ENCODE measurements at places on chromosomes 5 and 9.

- DNase-seq: no peak
Measured at GRCh38 chr9:69834591-69835184, 14.1 kb downstream of the CFAP95 start.

DNA sequence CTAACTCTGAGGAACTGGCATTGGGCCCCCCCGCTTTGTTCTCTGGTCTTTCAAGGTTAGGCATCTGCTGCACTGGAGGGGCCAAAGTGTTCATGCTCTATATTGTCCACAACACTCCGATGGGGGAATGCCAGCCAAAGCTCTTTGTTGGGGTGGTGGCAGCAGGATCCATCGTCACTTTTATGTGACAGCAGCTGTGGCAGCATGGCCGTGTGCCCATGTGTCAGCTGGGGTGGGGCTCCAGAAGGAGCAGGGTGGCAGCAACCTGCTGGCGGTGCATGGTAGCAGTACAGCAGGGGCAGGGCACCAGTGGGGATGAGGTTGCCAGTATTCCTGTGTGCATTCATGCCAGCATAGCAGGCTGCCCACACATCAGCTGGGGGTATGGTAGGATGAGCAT is 28.2 kb downstream of the ITGA2 start:
- DNase-seq: no peak

GRCh38 chr5:43515678-43516048 is 715 bp upstream of the C5orf34 start:
- no peak for DNase-seq

DNA sequence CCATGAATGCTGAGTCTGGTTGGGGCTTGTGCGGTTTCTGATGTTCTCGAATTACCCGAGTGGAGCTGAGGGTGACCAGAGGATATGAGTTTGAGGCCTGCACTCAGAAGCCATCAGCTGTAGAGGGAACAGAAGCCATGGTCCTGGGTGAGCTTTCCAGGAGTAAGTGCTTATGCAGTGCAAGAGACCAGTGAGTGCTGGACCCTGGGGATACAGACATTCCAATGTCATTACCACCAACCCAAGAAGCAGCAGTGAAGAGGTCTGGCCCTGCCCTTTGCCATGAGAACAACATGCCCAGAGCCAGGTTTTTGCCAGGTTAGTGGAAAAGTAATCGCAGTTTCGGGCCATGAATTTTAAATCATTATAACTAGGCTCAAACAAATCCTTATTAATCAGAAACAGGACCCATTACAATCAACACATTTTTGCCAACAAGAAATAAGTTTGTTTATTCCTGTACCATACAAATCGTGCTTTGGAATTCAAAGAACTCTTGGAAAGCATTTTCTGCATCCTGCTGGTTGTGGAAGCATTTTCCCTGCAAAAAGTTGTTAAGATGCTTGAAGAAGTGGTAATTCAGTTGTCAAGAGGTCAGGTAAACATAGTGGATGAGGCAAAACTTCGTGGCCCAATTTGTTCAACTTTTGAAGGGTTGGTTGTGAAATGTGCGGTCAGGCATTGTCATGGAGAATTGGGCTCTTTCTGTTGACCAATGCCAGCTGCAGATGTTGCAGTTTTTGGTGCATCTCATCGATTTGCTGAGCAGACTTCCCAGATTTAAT is 154.6 kb downstream of the SYK start:
- peak; percentile 57 for DNase-seq

- no peak for DNase-seq
Measured at GRCh38 chr5:150067405-150067960, 18.9 kb downstream of the CSF1R start.

- no peak for DNase-seq
Measured at GRCh38 chr9:27195191-27195590, 86.2 kb downstream of the TEK start.

DNA sequence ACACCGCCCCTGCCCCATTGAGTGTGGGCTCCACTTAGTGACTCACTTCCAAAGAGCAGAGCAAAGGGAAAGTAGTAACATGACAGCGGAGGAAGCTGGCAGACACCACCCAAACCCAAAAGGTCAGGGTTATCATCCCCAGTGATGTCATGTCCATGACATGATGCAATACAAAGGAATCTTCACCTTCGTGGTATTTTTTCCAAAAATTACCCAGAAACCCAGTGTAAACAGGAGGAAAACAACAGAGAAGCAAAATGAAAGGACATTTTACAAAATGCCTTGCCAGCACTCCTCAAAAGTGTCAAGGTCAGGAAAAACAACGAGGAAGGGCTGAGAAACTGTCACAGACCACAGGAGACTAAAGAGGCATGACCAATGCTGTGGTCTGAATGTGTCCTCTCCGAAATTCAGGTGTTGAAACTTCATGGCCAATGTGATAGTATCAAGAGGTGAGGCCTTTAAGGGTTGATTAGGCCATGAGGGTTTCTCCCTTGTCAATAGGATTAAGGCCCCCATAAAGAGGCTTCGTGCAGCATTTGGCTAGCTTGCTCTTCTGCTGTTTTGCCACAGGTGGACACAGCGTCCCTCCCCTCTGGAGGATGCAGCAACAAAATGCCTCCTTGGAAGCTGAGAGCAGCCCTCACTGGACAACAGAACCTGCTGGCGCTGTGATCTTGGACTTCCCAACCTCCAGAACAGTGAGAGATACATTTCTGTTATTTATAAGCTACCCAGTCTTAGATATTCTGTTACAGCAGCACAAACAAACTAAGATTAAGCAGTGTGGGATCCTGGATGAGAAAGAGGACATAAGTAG is 30.5 kb upstream of the MED10 start:
- no peak for DNase-seq

DNA sequence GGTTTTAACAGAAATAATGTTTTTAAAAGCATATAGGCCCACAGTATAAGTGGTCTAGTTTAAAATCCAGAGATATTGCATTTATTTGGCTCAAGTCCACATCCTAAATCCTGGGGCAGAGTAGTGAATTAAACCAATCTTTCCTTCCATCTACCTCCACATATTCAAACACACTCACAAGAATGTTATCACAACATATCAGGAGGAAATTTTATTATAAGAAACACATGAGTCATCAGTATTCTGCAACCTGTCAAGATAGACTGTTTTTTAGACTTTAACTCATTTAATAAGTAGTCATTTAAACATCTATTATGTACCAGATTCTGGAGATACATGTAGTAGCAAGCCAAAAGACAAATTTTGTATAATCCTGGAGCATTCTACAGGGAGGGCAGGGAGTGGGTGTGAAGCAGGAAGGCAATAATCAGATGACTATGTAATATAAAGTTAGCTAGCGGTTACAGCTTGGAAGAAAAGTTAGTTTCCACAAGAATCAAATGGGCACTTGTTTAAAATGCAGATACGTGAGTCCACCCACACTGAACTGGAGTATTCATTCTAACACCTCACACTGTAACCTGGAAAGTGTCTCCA is 187.3 kb upstream of the PIK3R1 start:
- DNase-seq: peak; percentile 38

- DNase-seq: no peak
Measured at GRCh38 chr9:33306037-33306436, 15.7 kb downstream of the NFX1 start.

GRCh38 chr9:16664211-16664610 is 206.3 kb downstream of the BNC2 start:
- DNase-seq: peak; percentile 18

DNA sequence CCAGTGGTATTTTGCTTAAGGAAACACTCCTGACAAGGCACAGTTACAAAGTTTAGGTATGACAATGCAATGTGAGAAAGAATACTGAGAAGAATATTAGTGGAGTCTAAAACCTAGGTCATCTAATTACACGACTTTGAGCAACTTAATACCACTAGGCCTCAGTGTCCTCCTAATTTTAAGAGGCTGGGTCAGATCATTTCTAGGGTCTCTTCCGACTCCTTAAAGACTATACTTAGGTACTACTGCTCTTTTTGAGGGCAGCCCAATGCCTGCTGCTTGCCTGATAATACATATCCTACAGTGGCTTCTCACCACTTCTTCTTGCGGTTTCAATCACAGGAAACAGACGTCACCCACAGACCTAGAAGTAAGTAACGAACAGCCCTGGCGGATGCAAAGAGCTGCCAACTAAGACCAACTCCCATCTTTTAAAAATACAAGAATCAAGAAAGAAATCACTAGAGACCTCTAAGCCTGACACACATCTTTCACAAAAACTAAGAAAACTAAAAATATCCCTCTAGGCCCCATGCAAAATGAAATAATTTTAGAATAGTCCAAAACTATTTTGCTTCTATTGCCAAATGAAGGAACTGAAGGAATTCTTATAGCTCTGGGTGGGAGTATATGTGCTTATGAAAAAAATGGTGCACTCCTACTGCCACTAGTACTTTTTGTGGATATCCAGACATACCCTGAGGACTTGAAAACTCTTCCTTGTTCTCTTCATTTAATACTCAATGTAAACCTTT is 13.1 kb downstream of the DIAPH1 start:
- peak; percentile 47 for DNase-seq

GRCh38 chr9:33414889-33415500 is 12.6 kb upstream of the AQP7 start:
- DNase-seq: no peak

- no peak for DNase-seq
Measured at GRCh38 chr5:35004200-35004599, 43.5 kb downstream of the AGXT2 start.

GRCh38 chr5:89849830-89850512 is 559.6 kb downstream of the CETN3 start:
- DNase-seq: peak; percentile 15

GRCh38 chr5:145872914-145873313 is at the start of gene GRXCR2:
GRXCR2 (minus strand) TSS chr5:145873014; CDS start chr5:145872968, 46 bp downstream.
- DNase-seq: no peak

GRCh38 chr9:118009614-118010013 is 305.4 kb downstream of the TLR4 start:
- DNase-seq: no peak

DNA sequence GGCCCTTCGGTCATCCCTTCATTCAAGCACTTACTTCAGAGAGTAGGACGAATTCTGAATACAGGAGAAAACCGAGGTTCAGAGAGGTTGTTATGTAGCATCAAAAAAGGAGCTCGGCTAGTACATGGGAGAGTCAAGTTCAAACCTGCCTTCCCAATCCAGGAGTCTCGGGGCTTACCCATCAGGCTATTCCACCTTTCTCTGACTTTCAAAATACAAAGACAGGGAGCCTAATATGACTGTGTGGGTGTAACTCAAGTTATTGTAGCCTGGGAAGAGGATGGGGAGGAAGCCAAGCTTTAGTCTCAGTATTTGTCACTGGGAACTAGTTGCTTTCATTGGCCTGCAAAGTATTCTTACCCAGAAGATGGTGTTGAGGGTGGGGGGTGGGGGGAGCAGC is 274.8 kb upstream of the PANK3 start:
- DNase-seq: no peak

GRCh38 chr9:14912859-14913258 is 2.6 kb upstream of the FREM1 start:
- no peak for DNase-seq

GRCh38 chr5:59291941-59292340 is 601.6 kb downstream of the PDE4D start:
- DNase-seq: no peak

GRCh38 chr5:155844542-155844941 is 482.4 kb upstream of the SGCD start:
- DNase-seq: peak; percentile 13

DNA sequence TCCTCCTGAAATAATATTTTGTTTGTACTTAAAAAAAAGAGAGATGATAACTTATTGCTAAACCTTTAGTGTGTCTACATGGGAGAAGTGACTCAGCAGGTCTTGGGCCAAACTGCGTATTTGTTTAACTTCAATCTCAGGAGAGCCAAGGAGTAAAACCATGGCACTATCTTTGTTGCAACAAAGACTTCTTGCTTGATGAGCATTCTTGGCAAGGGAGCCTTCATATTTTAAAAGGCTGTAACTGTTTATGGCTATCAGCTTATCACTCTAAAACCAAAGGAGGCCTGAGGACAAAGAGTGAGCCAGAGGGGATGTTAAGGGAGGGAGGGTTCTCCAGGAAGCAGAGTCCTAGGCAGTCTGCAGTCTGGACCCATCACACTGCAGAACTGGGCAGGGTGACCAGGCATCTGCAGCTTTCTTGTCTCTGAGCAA is 216.2 kb upstream of the S1PR3 start:
- peak; percentile 87 for DNase-seq

DNA sequence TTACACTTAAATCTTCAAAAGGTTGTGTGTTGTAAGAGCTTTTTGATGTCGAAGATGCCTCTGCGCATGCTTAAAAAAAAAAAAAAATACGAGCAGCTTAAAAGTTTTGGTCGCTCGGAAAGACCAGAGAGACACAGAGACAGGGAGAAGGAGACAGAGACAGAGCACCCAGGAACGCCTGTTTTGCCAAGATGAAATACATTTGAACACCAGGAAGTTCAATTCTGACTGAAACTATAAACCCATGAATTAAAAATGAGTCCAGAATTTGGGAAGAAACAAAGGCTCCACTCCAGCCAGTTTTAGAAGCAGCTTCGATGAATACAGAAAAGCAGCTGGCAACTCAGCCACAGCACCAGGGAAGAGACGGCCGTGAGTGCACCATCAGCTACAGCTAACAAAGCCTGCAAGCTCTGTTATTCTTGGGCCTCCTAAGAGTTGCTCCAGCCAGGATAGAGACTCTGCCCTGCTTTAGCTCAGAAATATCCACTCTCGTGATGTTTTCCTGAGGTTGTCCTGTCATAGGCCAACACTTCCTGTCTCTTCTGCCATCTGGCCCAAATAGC is 2.5 kb upstream of the ZNF474 start:
- peak; percentile 28 for DNase-seq

DNA sequence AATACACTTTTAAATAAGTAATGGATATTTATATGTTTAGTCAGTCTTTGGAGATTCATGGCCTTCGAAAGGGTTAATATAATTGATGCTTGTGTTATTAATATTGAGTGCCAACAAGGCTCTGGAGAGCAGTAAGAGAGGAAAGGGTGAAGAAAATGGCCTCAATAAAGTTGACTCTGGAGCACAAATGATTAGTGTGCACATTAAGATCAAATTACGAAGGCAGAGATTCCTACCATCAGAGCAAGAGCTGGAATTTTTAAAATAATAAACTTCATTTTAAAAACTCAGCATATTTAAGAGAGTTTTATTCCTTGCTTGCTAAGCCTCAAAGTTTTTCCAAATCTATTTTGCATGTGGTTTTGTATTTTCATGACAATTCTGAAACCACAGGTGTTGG is 14.8 kb downstream of the SLC44A1 start:
- no peak for DNase-seq

DNA sequence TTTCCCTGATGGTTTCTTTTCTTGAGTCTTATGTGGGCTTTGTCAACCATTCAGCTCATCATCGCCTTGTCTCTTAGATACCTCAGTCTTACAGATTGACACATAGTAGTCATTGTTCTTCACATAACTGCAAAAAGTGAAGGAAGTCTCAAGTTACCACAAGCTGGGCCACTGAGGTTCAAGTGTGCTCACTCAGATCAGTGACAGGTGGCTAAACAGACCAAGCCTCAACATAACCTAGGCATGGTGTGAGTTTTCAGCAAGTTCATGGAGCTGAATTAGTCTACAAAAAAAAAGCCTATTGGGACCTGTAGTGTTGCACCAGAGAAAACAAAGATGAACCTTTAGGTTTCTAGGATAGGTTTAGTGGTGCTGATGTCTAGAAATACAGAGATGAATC is 58.2 kb downstream of the RFK start:
- no peak for DNase-seq

GRCh38 chr5:88954511-88954910 is 71.5 kb upstream of the MEF2C start:
- no peak for DNase-seq
